ENCODE measurements at places on chromosomes 13 and 19.

DNA sequence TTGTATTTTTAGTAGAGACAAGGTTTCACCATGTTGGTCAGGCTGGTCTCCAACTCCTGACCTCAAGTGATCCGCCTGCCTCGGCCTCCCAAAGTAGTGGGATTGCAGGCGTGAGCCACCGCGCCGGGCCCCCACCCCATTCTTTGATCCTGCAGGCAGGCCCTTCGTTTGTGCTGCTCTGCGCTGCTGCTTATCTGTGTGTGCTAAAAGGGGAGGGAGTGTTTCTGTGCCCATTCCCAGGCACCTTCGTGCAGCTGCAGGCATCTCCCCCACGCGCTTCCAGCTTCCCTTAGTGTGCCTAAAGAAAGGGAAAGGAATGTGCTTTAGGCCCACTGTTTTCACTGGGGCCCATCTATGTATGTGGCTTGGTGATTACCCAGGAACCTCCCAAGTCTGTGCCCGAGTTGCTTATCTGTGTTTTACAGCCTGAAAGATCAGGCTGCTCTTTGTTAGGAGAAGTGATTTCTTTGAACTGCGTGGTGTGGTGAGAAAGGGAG is 27.2 kb downstream of the EPN1 start:
- DNase-seq: no peak

DNA sequence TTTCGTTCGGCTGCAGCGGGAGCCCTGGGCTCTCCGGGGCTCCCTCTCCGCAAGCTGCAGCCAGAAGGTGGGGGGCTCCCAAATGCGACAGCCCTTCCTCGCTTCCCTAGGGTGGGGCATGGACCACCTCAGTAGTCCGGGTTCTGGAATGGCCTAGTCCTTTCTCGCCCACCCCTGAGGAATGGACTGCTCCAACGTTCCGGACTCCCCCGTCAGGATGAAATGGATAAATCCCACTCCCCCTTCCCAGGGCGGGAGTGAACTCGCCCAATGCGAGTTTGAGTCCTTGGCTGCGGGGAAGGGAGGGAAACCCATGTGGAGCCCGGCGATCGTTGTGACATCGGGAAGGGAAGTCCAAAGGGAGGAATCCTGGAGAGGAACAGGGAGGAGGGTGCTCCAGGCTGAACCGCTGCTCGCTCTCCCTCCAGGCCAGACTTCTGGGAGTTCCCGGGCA is 5.5 kb downstream of the HRC start:
- DNase-seq: peak; percentile 74

GRCh38 chr19:35712567-35713505 is 5.0 kb upstream of the KMT2B start:
- DNase-seq: no peak

GRCh38 chr19:41403181-41403970 is 5.8 kb downstream of the BCKDHA start:
- no peak for DNase-seq

DNA sequence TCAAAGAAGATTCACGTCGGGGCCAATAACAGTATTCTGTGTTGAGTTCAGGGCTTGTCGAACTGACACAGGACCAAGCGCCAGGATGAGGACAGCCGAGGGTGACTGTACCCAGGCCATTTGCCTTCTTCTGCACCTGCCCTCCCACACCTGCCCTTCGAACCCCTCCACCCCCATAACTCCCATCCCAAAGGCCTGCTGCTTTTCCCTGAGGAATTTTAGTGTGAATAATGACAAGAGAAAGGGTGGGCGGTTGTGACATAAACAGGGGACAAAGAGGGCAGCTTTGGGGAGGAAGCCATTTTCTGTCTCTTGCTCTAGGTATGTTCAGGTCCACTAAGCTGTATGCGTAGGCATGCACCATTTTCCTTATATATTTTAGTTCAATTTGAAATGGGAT is 26.1 kb downstream of the GJA3 start:
- no peak for DNase-seq

DNA sequence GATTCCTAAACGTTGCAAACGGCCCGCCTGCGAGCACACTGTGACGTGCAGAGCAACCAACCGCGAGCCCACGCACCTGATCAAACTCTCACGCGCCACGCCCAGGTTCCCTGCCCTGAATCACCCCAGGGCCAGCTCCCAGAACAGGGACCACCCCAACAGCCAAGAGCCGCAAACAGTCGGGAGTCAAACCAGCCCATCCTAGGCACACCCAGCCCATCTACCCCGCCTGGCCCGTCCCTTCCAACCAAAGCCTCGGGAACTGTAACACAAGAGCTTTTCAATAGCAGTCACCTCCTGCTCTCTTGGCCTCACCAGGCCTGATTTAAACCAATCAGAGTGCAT is 8.9 kb downstream of the PIP5K1C start:
- no peak for DNase-seq

DNA sequence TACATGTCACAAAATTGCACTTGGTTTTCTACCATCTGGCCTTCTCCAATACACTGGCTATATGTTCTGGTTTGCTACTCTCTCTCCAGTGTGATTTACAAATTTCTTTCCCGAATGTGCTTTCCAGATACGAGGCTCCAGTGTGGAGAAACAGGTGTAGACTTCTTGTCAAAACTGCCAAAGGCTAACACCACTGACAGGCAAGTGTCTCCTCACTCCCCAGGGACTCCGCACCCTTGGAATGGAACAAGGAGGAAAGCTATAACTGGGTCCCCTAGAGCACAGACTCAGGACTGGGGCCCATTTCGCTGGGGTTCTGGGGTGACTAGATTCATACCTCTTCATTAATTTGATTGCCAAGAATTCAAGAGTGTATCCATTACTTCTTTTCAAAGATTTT is 161.8 kb downstream of the FOXO1 start:
- no peak for DNase-seq

DNA sequence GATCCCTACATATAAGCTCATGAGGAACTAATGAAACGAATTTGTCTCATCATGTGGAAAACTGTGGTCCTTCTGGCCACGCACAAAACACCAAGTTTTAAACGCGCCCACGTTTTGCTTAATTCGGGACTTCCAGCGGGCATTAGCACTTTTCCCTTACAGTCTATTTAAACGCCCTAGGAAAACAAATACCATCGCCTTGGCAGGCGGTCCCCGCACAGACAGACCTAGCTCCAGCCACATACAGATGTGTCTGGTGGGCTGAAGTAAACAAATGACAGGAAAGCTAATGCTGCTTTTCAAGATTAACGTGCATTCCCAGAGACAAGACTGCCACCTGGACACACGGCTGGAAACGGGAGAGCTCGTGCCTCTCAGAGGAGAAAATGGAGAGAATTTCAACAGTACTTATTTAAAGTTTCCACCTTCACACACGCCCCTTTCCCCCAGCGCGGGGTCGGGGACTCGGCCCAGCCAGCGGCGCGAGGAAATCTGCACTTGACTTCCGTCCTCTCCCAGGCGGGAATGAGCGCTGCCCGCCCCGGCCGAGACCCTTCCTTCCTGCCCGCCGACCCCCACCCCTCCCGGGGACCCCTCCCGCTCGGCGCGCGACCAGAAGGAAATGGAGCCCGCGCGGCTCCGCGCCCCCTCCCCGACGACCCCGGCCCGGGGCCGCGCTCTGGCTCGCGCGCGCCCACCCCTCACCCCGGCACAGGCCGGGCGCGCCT is 931 bp downstream of the USP12 start:
- DNase-seq: no peak

DNA sequence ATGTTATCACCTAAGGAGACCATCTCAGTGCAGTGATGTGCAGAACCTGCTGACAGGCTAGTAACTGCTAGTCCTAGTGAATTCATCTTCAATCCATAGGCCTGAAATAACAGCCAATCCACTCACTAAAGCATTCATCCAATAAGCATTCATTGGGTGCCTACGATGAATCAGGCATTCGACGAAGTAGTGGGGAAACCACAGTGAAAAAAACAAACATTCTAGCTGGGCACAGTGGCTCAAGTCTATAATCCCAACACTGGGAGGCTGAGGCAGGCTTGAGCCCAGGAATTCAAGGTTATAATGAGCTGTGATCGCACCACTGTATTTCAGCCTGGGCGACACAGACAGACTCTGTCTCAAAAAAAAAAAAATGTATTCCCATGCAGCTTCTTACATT is 135.6 kb downstream of the RNF17 start:
- no peak for DNase-seq

Data from MV-4-11 (cell line).